GM12878 (cell line): ENCODE measurements at places on chromosomes 1 and 21. TPM values are rescaled to one million over a fixed set of nuclear protein-coding genes. Genes with fewer than 3 reads are reported as not detected.
A peak's percentile ranks its signal among the peaks of the same experiment; 100 is the strongest.

DNA sequence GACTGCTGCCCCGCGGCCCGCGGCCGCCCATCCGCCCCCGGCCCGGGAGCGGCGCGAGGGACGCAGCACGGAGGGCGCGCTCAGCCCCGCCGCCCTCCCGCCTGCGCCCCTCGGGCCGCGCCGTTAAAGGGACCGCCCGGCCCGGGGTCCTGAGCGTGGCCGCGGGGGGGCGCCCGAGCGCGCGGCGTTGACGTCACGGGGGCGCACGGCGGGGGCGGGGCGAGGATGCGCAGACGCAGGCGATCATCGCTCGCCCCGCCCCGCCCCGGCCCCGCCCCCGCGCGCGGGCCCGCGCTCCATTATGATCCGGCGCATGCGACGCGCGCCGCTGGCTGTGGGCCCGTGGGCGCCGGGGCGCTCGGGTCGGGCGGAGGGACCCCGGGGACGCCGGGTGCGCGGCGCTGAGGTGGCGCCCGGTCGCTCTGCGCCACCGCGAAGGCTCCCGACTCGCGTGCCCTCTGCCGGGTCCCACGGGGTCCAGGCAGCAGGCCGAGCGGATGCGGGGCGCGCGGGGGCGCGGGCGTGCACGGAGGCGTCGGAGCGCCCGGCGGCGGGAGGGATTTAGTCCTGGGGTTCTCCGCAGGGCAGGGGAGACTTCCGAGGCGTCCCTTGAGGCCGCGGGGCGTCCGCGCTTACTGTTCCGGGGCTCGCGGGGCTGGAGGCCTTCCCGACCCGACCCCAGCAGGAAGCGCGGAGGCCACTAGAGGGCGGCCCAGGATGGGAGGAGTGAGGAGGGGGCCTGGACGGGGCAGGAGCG is at the start of gene DVL1:
Gene DVL1, minus strand, starts transcription at position 163 of the 757 bp plus-strand sequence. CDS start 353 bp downstream, outside the sequence.
- H3K36me3 ChIP-seq, result no peaks in the 10 kb centered on the region
- peaks cover 6% of the 10 kb centered on the region; the same call in 1 of the 2 replicates for H3K4me1 ChIP-seq
- H3K27me3 ChIP-seq, result peaks cover 2% of the 10 kb centered on the region; the same call in 1 of the 2 replicates
- peak within 1 kb of the TSS; percentile 80 for H3K27ac ChIP-seq
- peak within 1 kb of the TSS; percentile 83 for H3K4me3 ChIP-seq

The APOBEC4 gene
- 0.25 TPM in 1 of 2 replicates, not detected in the other for polyA plus RNA-seq

The PLA2G2D gene
- not detected in 2 replicates for polyA plus RNA-seq

- peak overlapping the region; percentile 94 for H3K27ac ChIP-seq
- no peak for DNase-seq
- peaks cover 27% of the 10 kb centered on the region for H3K4me1 ChIP-seq
- peak overlapping the region; percentile 78 for H3K4me3 ChIP-seq
Observed at GRCh38 chr1:228081578-228082213, 812 bp upstream of the ARF1 start.

DNA sequence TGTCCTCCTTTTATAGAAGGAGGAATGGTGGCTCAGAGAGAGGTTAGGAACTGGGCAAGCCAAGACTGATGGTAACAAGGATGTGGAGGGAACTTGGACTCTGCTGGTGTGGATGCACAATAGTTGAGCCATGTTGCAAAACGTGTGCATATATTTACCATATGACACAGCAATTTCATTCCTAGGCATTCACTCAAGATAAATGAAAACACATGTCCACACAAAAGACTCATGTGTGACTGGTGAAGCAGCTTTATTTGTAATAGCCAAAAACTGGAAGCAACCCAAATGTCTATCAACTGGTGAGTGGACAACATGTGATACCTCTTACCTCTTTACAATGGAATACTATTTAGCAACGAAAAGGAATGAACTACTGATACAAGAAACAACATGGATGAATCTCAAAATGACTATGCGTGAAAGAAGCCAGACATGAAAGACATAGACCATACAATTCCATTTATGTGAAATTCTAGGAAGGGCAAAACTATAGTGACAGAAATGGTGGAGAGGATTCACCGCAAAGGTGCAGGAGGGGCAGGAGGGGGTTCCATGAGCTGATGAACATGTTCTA is 36.2 kb downstream of the CAMK2N1 start:
- H3K36me3 ChIP-seq, result no peaks in the 10 kb centered on the region
- no peaks in the 10 kb centered on the region for H3K4me1 ChIP-seq

The CELSR2 gene
- polyA plus RNA-seq, result 0.04 and 0.06 TPM in 2 replicates

GRCh38 chr1:157429601-157430240 is 122.6 kb downstream of the FCRL5 start:
- no peak overlapping the region for H3K4me3 ChIP-seq
- H3K27ac ChIP-seq, result peak overlapping the region; percentile 46; the same call in 1 of the 2 replicates
- no peaks in the 10 kb centered on the region for H3K27me3 ChIP-seq
- no peak for DNase-seq
- no peaks in the 10 kb centered on the region for H3K36me3 ChIP-seq

- peaks cover 6% of the 10 kb centered on the region for H3K36me3 ChIP-seq
- H3K4me1 ChIP-seq, result peaks cover 32% of the 10 kb centered on the region
- DNase-seq, result no peak
- no peaks in the 10 kb centered on the region for H3K27me3 ChIP-seq
- peak overlapping the region; percentile 62; the same call in 1 of the 2 replicates for H3K4me3 ChIP-seq
- no peak overlapping the region for H3K27ac ChIP-seq
Observed at GRCh38 chr21:43919283-43919682, 54.3 kb downstream of the AGPAT3 start.

- DNase-seq, result no peak
- H3K27me3 ChIP-seq, result no peaks in the 10 kb centered on the region
- peaks cover 3% of the 10 kb centered on the region; the same call in 1 of the 2 replicates for H3K4me1 ChIP-seq
- peak overlapping the region; percentile 93 for H3K4me3 ChIP-seq
- peak overlapping the region; percentile 88 for H3K27ac ChIP-seq
Observed at GRCh38 chr1:241518476-241519307, 863 bp downstream of the FH start.

GRCh38 chr1:59674595-59674994 is 140.2 kb upstream of the HOOK1 start:
- H3K27ac ChIP-seq, result no peak overlapping the region; the same call in 1 of the 2 replicates
- H3K36me3 ChIP-seq, result no peaks in the 10 kb centered on the region
- H3K4me1 ChIP-seq, result no peaks in the 10 kb centered on the region; the same call in 1 of the 2 replicates
- H3K27me3 ChIP-seq, result no peaks in the 10 kb centered on the region

DNA sequence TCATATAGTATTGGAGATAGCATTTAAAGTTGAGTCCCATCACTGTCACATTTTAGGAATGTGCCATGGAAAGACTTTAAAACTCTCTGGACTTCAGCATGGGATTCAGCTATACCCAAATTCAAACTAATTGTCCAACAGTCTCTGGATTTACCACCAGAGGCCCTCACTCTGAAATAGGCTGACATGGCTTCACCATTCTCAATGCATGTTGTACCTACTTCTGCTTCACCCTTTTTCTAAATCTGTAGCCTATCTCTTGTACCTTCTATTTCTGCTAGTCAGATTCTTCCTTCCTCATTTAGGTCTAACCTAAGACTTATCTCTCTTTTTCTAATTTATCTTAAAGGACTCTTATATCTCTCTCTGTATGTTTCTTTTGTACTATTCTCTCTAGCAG is 512.7 kb upstream of the ZRANB2 start:
- H3K4me3 ChIP-seq, result no peak overlapping the region
- H3K27me3 ChIP-seq, result no peaks in the 10 kb centered on the region
- H3K36me3 ChIP-seq, result no peaks in the 10 kb centered on the region
- no peak overlapping the region for H3K27ac ChIP-seq

DNA sequence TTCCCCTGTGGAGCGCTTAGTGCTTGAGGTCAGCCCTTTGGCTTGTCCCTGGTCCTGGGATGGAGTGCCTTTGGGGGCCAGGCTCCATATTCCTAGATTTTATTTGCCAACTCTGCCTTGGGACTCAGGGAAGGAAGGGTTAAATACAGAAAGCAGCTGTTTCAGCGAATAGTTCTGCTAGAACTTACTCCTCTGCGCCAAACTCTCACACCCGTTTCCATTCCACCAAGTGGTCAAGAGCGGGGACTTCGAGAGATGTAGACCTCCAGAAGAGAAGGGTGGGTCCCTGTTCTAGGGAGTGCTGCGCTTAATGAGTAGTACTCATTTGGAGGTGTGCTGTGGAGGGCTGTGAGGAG is 704 bp upstream of the TOMM40L start:
- H3K4me3 ChIP-seq, result no peak overlapping the region
- no peak overlapping the region for H3K27ac ChIP-seq
- H3K36me3 ChIP-seq, result 0 out of 2 replicates have a peak, but pooled peaks cover 4% of the 10 kb centered on the region
- H3K4me1 ChIP-seq, result peaks cover 19% of the 10 kb centered on the region

The SERPINC1 gene
- not detected in 2 replicates for polyA plus RNA-seq

The KRTAP10-5 gene
- not detected in 2 replicates for polyA plus RNA-seq

DNA sequence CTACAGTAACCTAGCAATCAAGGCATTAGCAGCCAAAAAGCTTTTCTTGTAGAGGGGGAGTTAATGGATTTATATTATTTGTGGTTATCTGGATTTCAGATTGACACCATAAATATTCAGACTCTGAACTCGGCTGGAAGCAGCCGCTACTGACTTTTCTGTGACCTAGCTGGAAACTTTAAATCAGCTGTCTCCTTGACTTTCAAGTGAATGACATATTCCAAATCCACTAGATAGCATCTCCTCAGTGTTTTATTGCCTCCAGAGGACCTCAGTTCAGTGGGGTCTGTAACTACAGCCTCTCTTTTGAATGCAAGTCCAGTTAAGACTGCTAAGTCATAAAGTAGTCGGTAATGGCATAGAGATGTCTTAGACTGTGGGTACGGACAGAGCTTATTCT is 448.5 kb downstream of the NUF2 start:
- no peak overlapping the region for H3K4me3 ChIP-seq
- H3K27ac ChIP-seq, result no peak overlapping the region

The EXTL1 gene
- 0.06 TPM in 1 of 2 replicates, not detected in the other for polyA plus RNA-seq

The AGT gene
- polyA plus RNA-seq, result not detected in 2 replicates

DNA sequence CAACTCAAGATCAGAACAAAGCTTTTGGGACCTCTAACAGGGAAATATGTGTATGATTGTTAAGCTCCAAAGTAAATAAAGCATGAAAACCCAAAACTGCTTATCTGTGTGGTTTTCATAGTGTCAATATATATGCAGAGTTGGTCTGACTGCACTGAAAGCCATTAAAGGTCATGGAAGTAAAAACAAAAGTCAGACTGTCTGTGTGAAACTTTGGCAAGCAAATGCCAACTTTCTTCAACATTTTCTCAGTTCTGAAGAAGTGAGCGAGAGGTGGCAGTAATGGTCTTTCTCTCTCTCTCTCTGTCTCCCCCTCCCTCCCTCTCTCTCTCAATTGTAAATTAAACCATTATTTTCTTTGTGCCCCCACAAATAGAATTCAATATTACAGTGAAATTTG is 100.1 kb upstream of the S1PR1 start:
- no peaks in the 10 kb centered on the region for H3K27me3 ChIP-seq
- peak; percentile 68 for DNase-seq
- no peaks in the 10 kb centered on the region for H3K36me3 ChIP-seq
- H3K4me3 ChIP-seq, result no peak overlapping the region

GRCh38 chr1:84027368-84027767 is 28.4 kb upstream of the TTLL7 start:
- no peaks in the 10 kb centered on the region for H3K27me3 ChIP-seq
- H3K4me3 ChIP-seq, result no peak overlapping the region
- no peaks in the 10 kb centered on the region for H3K4me1 ChIP-seq
- no peaks in the 10 kb centered on the region for H3K36me3 ChIP-seq
- no peak overlapping the region for H3K27ac ChIP-seq

The TMPRSS15 gene
- not detected in 2 replicates for polyA plus RNA-seq

DNA sequence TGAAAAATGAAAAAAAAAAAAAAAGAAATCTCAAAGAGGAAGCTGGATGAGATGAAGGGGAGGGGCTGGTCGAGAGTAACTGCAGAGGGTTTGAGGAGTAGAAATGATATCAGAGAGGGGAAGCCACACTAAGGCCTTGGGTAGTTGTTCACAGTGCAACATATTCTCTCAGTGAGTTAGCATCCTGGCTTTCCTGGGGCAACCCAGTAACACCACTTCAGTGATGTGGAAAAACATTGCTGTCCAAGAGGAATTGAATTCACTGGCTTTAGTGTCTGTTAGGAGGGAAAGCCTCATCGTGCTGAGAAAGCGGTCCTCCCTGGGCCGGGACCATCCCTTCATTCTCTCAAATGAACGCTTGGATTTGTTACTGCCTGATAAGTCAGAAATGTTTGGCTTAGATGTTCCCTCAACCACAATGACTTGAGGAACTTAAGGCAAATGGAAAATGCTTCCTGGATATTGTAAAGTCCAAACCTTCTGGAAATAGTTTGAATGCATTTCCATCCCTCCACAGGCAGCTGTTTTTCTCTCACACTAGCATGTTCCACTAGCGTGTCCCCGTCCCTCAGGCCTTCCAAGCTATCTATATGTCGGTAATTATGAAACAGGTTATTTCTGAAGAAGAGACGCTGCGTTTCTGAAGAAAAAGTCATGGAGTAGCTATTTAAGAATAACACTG is 12.2 kb downstream of the TGFB2 start:
- H3K36me3 ChIP-seq, result no peaks in the 10 kb centered on the region
- H3K27ac ChIP-seq, result no peak overlapping the region
- H3K4me1 ChIP-seq, result no peaks in the 10 kb centered on the region
- H3K27me3 ChIP-seq, result no peaks in the 10 kb centered on the region
- DNase-seq, result no peak

- H3K4me1 ChIP-seq, result no peaks in the 10 kb centered on the region
- no peak overlapping the region for H3K27ac ChIP-seq
- H3K36me3 ChIP-seq, result no peaks in the 10 kb centered on the region
- no peak overlapping the region for H3K4me3 ChIP-seq
- no peaks in the 10 kb centered on the region for H3K27me3 ChIP-seq
Observed at GRCh38 chr21:18006691-18007090, 187.5 kb upstream of the C21orf91 start.

GRCh38 chr1:112762541-112763500 is 47.7 kb upstream of the PPM1J start:
- H3K36me3 ChIP-seq, result no peaks in the 10 kb centered on the region
- H3K4me1 ChIP-seq, result no peaks in the 10 kb centered on the region
- H3K27ac ChIP-seq, result no peak overlapping the region
- H3K4me3 ChIP-seq, result no peak overlapping the region
- no peak for DNase-seq

- H3K4me1 ChIP-seq, result no peaks in the 10 kb centered on the region
- DNase-seq, result no peak
Observed at GRCh38 chr21:15029077-15029476, 35.7 kb downstream of the NRIP1 start.

The REN gene
- not detected in 2 replicates for polyA plus RNA-seq

GRCh38 chr1:150176593-150176992 is 26.9 kb downstream of the PLEKHO1 start:
- DNase-seq, result no peak
- H3K36me3 ChIP-seq, result no peaks in the 10 kb centered on the region
- H3K4me3 ChIP-seq, result no peak overlapping the region
- no peaks in the 10 kb centered on the region for H3K27me3 ChIP-seq
- no peak overlapping the region for H3K27ac ChIP-seq
